Activated naive CD8-positive, alpha-beta T cell treated with anti-CD3 and anti-CD28 coated beads, Interleukin-2, amount 50 U/mL, for 24 hours (primary cell): ENCODE measurements at places on chromosomes 4 and X.

- DNase-seq: no peak
Observed at GRCh38 chrX:120662662-120663061, 32.8 kb upstream of the C1GALT1C1 start.

GRCh38 chr4:156193106-156193505, 239.4 kb upstream of the CTSO start:
- DNase-seq: no peak

DNA sequence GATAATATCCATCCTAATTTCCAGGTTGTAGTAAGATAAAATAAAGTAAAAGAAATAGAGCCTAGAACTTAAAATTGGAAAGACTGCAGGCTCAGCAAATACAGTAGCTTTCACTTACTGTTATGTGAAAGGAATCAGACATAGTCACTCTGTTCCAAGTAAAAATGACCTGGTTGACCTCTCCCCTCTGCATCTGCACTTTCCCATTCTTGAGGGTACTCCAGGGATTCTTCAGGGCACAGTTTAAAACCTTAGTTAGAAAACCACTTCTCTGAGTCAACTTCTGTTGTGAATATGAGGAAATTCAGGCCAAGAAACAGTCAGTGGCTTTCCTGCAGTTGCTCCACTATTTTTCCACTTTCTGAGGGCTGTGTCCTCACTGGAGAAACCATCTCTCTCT, 42.9 kb downstream of the FRAS1 start:
- DNase-seq: no peak

- DNase-seq: no peak
Observed at GRCh38 chr4:83323136-83323535, 11.5 kb downstream of the HPSE start.

- no peak for DNase-seq
Observed at GRCh38 chr4:150746156-150746555, 164.2 kb downstream of the MAB21L2 start.

- DNase-seq: no peak
Observed at GRCh38 chrX:47185241-47185640, 8.4 kb upstream of the UBA1 start.

DNA sequence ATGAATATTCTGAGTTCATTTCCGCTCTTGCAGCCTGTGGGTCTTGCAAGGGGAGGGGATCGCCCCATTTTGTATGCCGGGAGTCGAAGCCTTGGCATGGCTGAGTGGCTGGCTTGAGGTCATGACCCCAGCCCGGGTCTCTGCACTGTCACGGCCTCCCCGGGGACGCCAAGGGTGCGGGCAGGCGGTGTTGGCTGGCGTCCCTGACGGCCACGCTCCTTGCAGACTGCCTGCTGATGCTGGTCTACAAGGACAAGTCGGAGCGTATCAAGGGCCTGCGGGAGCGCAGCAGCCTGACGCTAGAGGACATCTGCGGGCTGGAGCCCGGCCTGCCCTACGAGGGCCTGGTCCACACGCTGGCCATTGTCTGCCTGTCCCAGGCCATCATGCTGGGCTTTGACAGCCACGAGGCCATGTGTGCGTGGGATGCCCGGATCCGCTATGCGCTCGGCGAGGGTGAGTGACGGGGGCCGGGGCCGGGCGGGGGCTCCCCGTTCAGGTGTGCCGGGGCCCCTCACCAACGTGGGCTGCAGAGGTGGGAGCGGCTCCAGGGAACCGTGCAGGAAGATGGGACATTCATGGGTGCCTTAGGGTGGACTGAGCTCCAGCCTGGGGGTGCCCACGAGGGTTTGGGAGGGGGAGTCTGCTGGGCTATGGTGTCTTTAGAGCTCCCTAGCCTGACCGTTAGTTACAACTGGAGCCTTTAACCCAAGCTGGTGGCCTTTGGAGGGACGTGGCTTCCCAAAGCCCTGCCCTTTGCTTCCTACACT, 10.3 kb downstream of the DOK7 start:
- DNase-seq: no peak

DNA sequence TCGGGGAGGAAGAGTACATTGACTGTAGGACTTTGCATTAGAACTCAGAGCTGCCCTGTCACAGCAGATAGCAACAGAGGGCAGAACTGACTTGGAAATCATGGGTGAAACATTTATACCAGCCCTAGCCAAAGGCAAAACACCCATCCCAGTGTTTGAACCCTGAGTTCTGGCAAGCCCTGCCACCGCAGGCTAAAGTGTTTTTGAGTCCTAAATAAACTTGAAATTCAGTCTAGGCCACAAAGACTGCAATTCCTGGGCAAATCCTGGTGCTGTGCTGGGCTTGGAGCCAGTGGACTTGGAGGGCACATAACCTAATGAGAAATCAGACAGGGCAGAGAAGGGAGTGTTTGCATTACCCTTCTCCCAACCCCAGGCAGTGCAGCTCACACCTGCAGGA, 1015.7 kb downstream of the FSTL5 start:
- no peak for DNase-seq

DNA sequence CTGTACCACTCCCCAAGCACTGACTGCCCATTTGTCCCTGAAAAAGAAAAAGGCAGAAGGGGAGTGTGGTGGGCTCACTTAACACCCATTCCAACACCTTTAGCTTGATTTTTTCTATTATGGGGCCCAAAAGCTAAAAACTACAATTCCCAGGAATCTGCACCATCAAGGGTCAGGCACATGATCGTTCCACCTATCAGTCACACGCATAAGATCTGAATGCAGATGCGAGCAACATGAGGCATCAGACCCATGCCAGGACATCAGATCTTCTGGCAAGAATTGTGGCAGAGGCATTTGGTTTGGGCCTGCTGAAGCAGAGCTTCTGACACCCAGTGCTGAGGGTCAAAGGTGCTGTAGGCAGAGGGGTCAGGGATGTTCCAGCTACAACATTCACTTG, 595.9 kb downstream of the BCOR start:
- no peak for DNase-seq

DNA sequence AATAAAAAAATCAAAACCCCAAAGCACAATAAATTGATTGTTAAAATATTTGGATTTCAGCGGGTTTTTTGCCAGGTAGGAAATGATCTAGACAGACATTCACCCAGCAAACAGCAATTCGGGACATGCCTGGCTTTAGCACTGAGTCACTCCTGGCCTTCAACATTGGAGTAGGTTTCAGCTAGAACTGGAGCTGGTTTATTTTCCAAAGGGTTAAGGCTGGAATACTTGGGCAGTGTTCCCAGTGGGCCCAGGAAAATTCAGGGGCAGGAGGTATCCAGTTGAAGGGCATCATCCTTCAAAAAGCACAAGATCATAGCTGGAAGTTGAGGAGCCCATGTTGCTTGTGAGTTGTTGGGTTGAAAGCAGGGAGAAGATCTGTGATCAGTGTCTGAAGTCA, 41.0 kb downstream of the TXLNG start:
- DNase-seq: no peak

GRCh38 chr4:77127837-77128621, 29.0 kb upstream of the CCNG2 start:
- DNase-seq: no peak

GRCh38 chrX:39827951-39828350, 269.8 kb downstream of the BCOR start:
- no peak for DNase-seq

GRCh38 chr4:156775813-156776212, 195.8 kb downstream of the PDGFC start:
- no peak for DNase-seq

DNA sequence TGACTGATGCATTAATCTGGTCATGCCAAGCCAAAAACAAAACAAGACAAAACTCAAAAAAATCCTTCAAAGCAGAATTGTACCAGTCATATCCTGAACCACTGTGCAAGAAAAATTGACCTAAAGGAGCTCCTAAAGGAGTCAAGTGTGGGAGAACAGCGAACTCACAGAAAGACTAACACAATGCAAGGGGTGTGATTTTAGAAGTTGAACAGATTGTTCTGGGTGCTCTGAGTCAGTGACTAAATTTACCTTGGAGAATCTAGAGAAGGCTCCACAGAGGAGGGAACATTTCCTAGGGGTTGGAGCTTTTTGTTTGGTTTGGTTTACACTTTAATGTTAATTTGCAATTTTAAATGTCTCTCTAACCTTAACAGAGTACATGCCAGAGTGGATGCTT, 48.9 kb upstream of the PHF8 start:
- DNase-seq: no peak

GRCh38 chrX:124280294-124280902, 52.1 kb upstream of the TEX13D start:
- no peak for DNase-seq

GRCh38 chr4:168357941-168358340, 39.4 kb upstream of the DDX60 start:
- no peak for DNase-seq

- DNase-seq: no peak
Observed at GRCh38 chr4:106104276-106104675, 209.0 kb downstream of the NPNT start.

DNA sequence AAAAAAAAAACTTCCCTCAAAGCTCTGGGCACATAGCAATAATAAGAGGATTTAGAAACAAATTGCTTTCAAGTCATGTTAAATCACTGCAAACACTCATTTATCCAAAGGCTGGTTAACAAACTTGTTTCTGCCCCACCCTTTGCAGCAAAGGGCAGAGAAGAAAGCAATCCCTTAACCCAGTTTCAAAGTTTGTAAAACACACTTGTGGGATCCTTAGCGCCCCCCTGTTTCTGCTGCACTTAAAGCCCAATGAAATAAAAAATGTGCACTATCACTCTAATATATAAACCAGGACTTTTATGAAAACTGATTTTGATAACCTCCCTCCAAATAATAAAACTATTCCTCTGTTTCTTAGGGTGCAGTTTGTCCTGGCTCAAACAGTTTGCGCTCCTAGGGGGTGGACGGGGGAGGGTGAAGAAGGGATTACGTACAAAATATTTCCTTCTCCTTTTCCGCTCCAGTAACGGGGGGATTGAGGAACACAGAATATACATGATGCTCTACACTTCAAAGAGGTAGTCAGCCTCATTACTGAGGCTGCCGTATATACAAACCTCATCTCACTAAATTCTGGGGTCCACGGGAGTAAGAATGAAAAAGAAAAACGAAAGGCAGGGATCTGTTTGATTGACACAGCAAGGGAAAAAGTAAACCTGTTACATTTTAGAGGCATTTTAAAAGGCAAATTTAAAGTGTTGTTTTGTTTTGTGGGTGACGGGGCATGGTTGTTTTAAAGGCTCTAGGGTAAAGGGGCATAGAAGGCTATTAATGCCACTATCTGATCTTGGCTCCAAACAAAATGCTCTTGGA, 3.1 kb upstream of the PCDH10 start:
- no peak for DNase-seq

GRCh38 chrX:136142592-136142991, 4.7 kb upstream of the FHL1 start:
- DNase-seq: no peak

- no peak for DNase-seq
Observed at GRCh38 chr4:8870647-8871416, 807 bp downstream of the HMX1 start.

- DNase-seq: no peak
Observed at GRCh38 chr4:89071311-89071710, 14.3 kb upstream of the FAM13A start.

DNA sequence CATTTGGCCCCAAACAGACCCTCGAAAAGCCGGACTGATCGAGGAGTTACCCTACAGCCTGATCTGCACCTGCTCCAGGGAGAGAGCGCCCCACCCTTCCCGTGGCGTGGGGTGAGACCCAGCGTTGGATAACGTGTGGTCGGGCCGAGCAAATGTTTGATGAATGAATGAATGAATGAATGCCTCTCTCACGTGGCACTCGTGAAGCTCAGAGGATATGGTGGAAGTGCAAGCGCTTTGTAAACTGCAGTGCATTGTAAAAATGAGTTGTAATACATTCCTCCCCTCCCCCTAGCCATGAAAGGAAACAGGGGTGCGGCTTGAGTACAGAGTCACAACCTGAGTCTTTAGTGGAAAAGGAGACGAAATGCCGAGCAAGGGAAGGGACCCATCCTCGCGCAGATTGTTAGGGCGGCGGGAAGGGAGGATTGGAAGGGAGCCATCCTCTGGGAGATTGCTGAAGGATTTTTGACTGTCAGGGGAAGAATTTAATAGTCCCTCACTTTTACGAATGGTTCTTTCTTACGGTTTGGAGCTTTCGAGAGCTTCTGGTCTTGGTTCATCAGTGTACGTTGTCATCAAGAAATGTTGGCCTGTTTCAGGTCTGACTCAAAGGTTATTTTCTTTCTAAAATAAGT, 772 bp upstream of the FBXW7 start:
- DNase-seq: no peak

DNA sequence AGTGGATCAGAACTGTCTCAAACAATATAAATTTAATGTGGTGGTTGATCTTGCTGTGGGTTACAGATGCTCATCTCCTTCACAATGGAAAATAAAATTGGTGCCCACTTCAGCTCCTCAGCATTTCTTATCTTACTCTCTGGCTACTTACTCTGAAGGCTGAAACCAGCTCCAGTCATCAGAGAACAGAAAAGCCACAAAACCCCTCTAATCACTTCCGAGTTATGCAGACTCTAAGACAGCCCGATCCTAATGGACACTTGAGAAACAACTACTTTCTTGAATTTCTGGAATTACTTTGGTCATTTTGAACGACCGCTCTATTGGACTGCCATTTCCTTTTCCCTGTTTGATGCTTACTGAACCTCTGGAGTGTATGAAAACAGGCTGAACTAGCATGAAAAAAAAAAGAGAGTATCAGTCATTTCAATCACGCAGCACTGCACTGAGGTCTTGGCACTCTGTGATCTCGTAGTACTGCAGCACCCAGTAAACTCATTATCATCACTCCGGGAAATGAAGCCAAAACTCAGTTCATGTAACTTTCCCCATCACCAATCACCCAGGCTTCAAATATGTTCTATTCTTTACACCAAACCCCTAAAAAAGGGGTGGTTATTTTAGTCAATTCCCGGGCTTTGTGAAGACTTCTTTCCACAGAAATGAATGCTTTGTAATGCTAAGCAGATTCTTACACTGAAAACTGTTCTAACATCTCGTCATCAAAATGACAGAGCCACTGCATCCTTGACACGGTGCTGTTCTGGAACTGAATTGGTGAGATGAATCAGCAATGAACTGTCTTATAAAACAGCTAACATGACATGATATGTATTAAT, 54.5 kb downstream of the TSPAN5 start:
- no peak for DNase-seq

DNA sequence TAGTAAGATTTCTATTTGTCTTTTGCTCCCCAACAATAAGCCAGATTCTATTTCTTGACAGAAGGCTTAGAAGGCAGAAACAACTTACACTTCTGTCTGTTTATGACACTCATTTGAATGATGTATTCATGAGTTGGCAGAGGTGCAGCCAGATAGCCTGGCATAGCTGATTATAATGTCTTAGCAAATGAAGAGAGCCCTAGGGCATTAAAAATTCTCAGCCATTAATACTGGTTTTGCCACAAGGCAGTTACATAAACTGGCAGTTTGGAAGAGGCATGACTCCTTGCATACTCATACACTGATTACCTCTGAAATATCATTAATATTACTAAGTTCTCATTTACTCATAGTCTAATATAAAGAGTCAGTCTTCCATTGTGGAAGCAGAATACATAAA, 728.5 kb upstream of the NDST4 start:
- DNase-seq: no peak
